ENCODE measurements at places on chromosomes 3 and 15.

DNA sequence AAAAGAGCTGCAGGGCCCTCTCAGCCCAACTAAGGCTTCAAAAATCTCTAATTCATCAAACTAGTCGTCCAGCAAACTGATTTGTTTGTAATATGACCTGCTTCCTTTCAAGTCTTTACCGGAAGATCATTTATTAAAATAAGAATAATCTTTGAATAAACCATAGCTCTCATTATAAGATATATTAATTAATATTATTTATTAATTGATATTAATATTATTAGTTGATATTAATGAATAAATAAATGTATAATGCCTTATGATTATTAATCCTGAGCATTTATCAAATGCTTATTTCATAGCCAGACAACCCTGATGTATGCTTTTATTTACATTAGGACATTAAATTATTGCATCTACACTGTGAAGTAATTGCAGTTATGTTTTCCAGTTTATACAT, 550.7 kb upstream of the ALCAM start:
- DNase-seq: no peak

DNA sequence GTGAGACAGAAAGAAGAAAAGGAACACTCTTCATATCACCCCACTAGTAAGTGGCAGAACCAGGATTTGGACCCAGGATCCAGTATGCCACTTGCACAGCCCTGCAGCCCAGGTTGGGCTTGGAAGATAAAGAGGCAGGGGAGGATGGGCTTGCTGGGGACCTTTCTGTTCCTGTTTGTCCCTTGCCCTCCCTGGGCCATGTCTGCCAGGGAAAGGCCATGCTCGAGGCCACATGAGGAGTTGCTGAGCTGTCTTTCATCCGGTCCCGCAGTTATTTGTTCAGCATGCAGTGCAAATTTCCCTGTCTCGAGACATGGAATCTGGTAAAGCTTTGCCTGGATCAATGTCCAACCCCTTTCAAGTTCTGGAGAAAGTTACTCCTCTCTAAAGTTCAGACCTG, 116.0 kb upstream of the MRPS22 start:
- no peak for DNase-seq

- DNase-seq: no peak
Observed at GRCh38 chr3:104952146-104952972, 414.4 kb upstream of the ALCAM start.

- DNase-seq: no peak
Observed at GRCh38 chr3:113825090-113825489, 13.5 kb upstream of the GRAMD1C start.

DNA sequence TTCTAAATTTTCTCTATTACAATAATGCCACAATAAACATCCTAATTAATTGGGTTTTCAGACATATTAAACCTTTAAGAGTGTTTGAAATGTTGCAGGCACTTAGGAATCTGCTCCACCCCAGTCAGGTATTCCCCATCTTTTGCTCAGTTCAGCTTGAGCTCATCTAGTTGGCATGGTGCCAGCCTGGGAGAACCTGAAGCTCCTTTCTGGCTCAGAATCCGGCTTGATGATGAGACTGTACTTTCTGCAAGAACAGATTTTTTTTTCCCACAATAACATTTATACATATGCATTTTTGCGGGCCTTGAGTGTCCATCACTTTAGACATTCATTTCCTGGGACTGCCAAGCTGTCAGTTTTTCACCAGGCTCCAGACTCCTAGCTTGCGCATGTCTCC, 7.7 kb upstream of the OXSR1 start:
- no peak for DNase-seq

GRCh38 chr15:94293411-94294402, 62.3 kb downstream of the MCTP2 start:
- no peak for DNase-seq

DNA sequence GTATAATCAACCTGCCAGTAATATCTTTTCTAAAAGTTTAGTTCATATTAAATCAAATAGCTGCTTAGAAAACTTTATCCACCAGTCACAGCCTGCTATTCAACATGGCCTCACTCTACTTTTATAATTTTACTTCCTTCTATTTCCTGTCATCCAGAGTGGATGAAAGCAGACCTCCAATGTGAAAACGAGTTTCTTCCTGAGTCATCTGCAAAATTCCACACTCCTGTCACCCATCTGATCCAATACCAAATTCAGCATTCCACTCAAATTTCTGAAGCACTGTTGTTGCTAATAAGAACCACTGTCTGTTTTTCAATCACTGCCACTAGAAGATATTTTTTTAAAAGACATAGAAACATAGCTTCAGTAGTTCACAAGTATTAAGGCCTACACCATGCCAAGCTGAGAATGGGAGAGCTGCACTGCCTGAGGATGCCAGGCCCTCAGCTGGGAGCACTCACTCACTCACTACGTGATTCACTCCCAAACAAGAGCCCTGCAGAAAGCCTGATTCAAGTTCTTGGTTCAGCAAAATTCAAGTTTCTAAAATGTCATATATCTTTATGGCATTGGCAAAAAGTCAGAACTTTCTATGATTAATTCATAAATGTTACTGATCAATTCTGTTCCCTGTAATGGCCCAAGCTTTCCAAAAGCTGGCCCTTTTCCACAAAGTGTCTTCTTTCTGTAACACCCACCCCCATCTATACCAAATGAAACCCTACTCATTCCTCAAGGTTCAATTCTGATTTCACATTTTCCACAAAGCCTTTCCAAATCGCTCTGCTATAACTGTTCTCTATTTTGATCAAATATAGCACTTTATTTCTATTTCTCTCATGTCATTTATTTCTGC, 82.9 kb downstream of the FSIP1 start:
- DNase-seq: no peak

GRCh38 chr3:143973259-143974021, 1.8 kb downstream of the DIPK2A start:
- peak; percentile 57 for DNase-seq

DNA sequence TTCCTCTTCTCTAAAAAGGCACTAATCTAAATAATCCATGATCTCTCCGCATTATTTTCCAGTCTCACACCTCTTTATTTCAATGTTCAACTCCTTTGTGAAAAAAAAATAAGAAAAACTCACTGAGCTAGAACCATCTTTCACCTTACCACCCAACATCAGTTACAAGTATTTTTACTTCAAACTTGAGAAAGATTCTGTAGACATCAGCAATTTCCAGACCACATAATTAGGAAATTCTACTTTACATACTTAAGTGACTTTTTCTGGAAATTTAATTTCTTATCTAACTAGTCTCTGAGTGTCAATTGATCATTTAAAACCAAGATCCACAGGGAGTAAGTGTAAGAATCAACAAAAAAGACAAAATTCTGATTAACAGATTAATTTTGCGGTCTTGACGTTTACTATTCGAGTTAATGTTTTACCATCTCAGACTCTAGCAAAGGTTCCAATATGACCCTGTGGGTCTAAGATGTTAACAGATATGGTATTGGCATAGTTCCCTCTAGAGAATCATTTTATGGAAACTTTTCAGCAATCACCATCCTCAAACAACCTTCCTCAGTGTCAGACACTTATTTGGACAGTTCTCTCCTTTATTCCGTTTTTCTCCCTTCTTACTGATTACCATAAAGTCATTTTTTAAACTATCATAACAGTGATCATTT, 5.1 kb downstream of the ATP13A3 start:
- no peak for DNase-seq

DNA sequence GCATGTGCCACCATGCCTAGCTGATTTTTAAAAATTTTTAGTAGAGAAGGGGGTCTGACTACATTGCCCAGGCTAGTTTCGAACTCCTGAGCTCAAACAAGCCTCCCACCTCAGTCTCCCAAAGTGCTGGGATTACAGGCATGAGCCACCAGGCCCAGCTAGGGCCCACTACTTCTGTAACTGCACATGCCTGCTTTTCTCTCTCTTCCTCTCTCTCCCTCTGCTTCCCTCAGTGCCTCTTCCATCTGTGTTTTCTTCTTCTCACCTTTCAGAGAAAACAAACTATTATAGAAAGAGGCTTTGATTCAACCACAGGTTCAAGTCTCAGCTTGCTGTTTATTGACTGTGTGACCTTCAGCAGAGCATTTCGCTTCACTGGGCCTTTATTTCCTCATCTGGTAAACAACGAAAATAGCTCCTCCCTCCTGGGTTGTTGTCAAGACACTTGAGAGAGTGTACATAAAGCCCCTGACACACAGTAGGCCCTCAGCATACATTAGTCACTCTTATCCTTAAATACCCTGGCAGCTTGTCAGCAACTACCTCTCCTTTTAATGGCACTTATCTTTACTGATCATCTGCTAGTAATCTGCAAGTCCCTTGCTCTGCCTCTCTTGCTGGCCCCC, 10.2 kb downstream of the TADA3 start:
- no peak for DNase-seq

GRCh38 chr15:32682569-32682968, 35.2 kb upstream of the GREM1 start:
- DNase-seq: no peak

DNA sequence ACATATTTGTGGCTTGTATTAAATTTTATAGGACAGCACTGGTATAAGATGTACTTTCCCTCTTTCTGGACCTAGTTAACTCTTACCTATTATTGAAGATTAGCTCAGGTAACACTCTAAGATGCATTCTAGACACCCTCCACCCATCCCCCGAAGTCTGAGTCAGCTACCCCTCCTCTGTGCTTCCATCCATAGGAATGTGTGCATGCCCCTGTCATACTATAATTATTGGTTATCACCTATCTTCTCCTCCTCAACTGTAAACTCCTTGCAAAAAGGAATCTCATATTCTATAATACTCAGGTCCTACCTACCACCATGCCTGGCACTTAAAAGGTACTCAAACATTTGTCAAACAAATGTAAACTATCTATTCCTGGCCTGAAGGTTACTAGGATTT, 3.0 kb downstream of the PEAK1 start:
- DNase-seq: no peak

DNA sequence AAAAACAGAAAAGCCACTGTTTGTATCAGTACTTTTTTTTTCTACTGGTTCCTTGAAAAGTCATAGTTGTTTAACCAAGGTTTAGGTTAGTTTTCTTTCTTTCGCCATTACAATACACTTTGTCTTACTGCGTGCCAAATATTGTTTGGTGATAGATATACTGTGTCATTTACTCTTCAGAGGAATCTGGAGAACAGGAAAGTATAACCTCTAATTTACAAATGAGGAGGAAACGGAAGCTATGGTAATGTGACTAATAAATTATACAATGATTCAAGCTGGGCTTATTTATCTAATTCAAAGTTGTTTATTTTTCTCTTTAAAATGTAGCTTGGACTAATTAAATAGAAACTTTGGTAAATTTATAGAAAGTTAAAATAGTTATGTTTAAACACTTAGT, 96.2 kb upstream of the ROBO2 start:
- no peak for DNase-seq

DNA sequence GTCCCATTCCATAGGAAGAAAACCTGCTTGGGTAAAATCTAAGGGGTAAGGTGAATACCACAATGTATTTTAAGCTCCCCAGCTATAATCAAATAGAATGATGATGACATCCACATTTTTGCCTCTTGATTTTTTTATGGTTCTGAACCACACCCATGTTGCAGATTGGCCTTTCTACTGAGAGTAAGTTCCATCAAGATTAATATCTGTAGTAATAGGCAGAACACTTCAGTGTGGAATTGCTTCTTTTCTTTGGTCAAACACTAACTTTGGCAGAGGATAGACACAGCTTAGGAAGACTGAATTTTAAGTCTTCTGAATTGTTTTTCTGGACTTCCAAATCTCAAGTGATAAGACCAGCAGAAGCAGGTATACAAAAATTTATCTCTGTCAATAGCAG, 27.0 kb downstream of the PLS1 start:
- DNase-seq: no peak

- DNase-seq: peak; percentile 40
Observed at GRCh38 chr15:90286678-90287077, 21.2 kb downstream of the NGRN start.

GRCh38 chr3:27591312-27592210, 107.4 kb upstream of the SLC4A7 start:
- DNase-seq: no peak

DNA sequence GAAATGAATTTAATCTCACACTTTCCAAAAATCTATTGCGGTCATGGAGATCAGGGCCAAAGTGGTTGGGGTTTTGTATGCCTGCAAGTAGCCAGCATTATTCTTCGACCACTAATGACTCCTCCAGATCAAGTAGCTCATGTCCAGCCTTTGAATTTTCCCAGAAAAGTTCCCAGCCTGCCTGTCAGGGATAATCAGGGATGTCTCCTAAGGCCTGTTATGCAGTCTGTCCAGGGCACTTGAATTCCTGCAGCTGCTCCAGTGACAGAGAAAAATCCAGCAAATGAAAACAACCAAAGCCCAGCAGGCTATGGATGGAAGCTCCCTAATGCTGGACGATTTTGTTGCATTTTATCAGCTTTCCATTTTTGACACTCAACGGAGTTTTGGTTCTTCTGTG, 215.4 kb downstream of the ADAMTSL3 start:
- DNase-seq: no peak

DNA sequence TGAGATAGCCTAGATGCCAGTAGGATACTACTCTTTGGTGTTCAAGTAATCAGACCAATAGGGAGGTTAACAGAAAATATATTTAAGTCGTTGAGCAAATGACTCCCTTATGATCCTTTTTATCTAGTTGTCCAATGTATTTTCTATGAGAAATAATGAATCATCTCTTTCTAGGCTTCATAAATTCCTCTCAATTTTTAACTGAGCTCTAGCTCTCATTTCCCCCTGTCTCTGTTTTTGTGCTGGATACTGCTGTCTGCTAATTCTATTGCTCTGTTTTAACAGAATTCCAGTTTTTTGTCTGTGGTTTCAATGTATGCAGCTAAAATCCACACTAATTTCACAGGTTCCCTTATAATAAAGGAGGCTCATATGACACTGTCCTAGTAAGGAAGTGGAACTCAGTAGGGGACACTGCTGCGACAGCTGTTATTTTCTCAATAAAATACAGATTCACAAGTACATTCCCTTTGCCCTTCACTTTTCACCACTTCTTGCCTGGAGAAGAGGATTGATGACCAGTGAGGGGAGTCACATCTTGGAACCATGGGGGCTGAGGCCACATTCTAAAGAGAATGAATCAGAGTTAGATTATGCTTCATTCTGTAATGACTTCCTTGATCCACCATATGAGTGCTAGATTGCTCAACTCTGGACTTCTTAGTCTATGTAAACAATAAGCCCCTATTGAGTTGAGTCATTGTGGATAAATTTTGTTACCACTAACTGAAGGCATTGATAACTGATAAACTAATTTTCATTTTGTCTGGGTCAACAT, 558.7 kb upstream of the KCNMB2 start:
- DNase-seq: no peak

DNA sequence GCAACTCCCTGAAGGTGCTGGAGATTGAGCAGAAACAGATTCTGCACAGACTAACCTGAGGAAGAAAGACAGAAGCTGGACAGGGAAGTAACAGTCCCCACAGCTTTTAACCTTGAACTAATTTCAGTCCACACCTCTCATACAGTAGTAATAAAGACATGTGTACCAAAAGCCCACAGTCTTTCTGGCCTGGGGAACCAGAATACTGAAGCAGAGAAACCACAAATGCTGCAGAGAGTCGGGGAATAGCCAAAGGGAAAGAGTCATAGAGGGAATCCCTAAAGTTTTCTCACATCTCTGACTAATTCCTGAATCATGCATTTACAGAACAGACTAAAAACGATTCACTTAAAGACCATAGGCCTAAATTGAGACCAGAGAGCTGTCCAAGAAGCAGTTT, 503.4 kb upstream of the NECTIN3 start:
- no peak for DNase-seq

Data from activated CD8-positive, alpha-beta memory T cell treated with anti-CD3 and anti-CD28 coated beads, Interleukin-2, amount 50 U/mL, for 4 hours (primary cell).